Activated naive CD8-positive, alpha-beta T cell treated with anti-CD3 and anti-CD28 coated beads, Interleukin-2, amount 50 U/mL, for 24 hours (primary cell): ENCODE measurements at places on chromosomes 12 and 14.

- H3K4me3 ChIP-seq: no peak overlapping the region
- H3K4me1 ChIP-seq: no peaks in the 10 kb centered on the region
These were observed 377.1 kb downstream of the SLC16A7 start for GRCh38 chr12:59972905-59973304.

GRCh38 chr14:68404652-68405183 is 388.1 kb downstream of the ZFP36L1 start:
- H3K27me3 ChIP-seq: no peaks in the 10 kb centered on the region
- peaks cover 76% of the 10 kb centered on the region for H3K4me1 ChIP-seq
- DNase-seq: no peak
- H3K27ac ChIP-seq: peak overlapping the region; percentile 85
- no peaks in the 10 kb centered on the region for H3K36me3 ChIP-seq
- no peak overlapping the region for H3K4me3 ChIP-seq

DNA sequence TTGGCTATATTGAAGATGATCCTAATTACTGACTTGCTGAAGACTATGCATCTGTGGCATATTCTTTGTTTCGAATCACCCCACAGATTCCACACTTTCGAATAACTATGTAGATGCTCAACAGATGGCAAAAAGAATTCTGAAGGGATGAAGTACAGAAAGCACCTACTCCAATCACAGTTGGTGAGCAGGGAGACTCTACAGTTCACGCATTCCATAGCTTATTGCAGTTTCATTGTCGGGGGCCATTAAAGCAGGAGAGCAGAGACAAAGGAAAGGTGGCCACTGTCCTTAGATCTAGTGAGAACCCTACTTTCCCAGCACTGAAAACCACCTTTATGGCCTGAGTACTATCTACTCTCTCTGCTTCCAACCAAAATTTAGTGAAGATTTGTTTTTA is 191.9 kb downstream of the STXBP6 start:
- peaks cover 15% of the 10 kb centered on the region for H3K27me3 ChIP-seq
- H3K4me1 ChIP-seq: no peaks in the 10 kb centered on the region

DNA sequence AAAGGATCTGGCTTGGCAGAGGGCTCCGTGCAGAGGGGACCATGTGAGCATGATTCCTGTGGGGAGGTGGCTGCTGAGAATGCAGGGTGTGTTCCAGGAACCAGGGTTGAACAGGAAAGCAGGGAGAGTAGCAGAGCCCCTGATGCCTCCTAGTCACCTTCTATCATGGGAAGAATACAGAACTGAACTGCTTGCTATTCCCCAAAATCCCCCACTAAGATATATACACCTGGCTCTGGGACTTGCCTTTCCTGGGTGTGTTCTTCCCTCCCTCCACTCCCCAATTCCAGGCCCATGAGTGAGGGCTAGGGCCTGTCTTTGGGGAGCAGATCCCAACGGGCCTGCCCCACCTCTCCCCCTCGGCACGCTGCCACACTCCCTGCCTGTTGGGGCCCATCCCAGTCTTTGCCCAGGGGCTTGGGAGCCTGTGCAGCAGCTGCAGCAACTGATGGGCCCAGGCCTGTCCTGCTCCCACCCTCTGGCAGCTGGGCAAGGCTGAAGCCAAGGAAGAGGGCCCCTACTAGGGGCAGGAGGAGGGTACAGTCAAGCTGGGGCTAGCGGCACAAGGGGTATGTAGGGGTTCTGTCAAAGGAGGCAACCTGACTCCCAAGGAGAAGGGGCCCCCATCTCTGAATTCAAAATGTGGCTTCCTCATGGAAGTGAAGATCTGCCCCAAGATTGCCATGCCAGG is 3.2 kb downstream of the AJUBA start:
- H3K36me3 ChIP-seq: no peaks in the 10 kb centered on the region
- peaks cover 9% of the 10 kb centered on the region for H3K27me3 ChIP-seq
- DNase-seq: no peak

DNA sequence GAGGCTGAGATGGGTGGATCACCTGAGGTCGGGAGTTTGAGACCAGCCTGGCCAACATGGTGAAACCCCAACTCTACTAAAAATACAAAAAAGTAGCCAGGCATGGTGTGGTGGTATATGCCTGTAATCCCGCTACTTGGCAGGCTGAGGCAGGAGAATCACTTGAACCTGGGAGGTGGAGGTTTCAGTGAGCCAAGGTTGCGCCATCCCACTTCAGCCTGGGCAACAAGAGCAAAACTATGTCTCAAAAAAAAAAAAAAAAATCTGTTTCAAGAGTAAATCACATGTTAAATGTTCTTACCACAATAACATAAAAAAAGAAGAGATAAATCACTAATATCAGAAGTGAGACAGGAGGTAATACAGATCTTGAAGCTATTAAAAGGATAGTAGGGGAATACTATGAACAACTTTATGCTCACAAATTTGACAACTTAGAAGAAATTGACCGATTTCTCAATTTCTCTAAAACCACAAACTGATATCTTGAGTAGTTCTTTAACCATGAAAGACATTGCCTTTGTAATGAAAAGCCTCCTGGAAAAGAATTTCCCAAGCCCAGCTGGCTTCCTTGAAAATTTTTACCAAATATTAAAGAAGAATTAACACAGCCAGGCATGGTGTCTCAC is 37.7 kb downstream of the TAOK3 start:
- no peaks in the 10 kb centered on the region for H3K27me3 ChIP-seq
- no peak overlapping the region for H3K27ac ChIP-seq
- peaks cover 47% of the 10 kb centered on the region for H3K4me1 ChIP-seq
